ENCODE measurements at places on chromosomes 6 and 20. TPM values are rescaled to one million over a fixed set of nuclear protein-coding genes. Genes with fewer than 3 reads are reported as not detected.

The ZC3H12D gene
- not detected for total RNA-seq

The ID4 gene
- 38.2 TPM for total RNA-seq

The TRAPPC3L gene
- not detected for total RNA-seq

The RSPO4 gene
- total RNA-seq: not detected

The MCCD1 gene
- total RNA-seq: not detected

The BMP7 gene
- 81.3 TPM for total RNA-seq

The RAB44 gene
- 0.06 TPM for total RNA-seq

The NFATC2 gene
- total RNA-seq: 0.12 TPM

The PI16 gene
- not detected for total RNA-seq

The SLC22A23 gene
- 0.20 TPM for total RNA-seq

The RAB23 gene
- total RNA-seq: 26.7 TPM

The ZFAND3 gene
- 34.7 TPM for total RNA-seq

The TINAG gene
- total RNA-seq: not detected

The GGTLC1 gene
- not detected for total RNA-seq

The TRIM10 gene
- total RNA-seq: not detected

The SLC35D3 gene
- total RNA-seq: not detected

The SLC23A2 gene
- total RNA-seq: 10.1 TPM

The BNIP5 gene
- not detected for total RNA-seq

The PDE10A gene
- total RNA-seq: not detected

The SLC22A3 gene
- total RNA-seq: not detected

The ENPP5 gene
- total RNA-seq: not detected

The IL17A gene
- not detected for total RNA-seq

The TGM3 gene
- total RNA-seq: not detected

The FKBP1A gene
- total RNA-seq: 170 TPM

The SLC16A10 gene
- total RNA-seq: 3.7 TPM

The VSX1 gene
- not detected for total RNA-seq
